ENCODE measurements at places on chromosomes 4 and X. TPM values are rescaled to one million over a fixed set of nuclear protein-coding genes. Genes with fewer than 3 reads are reported as not detected.
A peak's percentile ranks its signal among the peaks of the same experiment; 100 is the strongest.

UGT2B10 gene
- not detected for total RNA-seq

ZFP92 gene
- 0.49 TPM for total RNA-seq

ESX1 gene
- not detected for total RNA-seq

MAGEA10 gene
- not detected for total RNA-seq

ZNF141 gene
- total RNA-seq = 8.2 TPM

RHOXF1 gene
- total RNA-seq = not detected

NUDT10 gene
- 0.27 TPM for total RNA-seq

XIAP gene
- 24.9 TPM for total RNA-seq

TLR7 gene
- total RNA-seq = 0.69 TPM

DNA sequence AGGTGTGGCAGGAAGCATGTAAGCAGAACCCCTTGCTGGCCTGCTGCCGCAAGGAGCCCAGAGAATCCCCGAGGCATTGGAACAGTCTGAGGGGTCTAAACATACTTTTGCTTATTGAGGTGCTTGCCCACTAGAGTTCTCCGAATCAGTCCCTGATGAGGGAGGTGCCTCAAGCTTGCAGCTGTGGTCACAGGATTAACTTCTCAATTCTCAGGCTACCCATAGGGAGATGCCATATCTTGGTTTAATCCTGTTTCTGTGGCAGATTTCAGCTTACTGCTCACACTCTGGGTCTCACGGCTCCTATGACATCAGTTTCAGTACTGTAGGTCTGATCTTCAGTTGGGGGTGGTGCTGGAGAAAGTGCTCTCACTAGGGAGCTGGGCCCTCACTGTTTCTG lies 39.9 kb downstream of the CCNG2 start:
- no peaks in the 10 kb centered on the region for H3K4me1 ChIP-seq
- no peaks in the 10 kb centered on the region for H3K36me3 ChIP-seq
- peaks cover 46% of the 10 kb centered on the region for H3K27me3 ChIP-seq
- DNase-seq = no peak

- H3K27ac ChIP-seq = no peak overlapping the region
- peaks cover 16% of the 10 kb centered on the region for H3K4me1 ChIP-seq
- DNase-seq = no peak
- H3K4me3 ChIP-seq = no peak overlapping the region
Observed at GRCh38 chr4:137707102-137707620, 174.9 kb upstream of the PCDH18 start.

DNA sequence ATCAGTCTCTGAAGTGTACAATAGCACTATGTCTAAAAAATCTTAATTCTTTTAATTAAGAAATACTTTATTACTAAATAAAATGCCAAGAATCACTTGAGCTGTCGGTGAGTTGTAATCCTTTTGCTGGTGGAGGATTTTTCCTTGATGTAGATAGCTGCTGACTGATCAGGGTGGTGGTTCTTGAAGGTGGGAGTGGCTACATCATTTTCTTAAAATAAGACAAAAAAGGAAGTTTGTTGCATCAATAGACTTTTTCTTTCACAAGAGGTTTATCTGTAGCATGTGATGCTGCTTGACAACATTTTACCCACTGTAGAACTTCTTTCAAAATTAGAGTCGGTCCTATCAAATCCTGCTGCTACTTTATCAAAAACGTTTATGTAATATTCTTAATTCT lies 68.8 kb upstream of the ZC4H2 start:
- no peak overlapping the region for H3K27ac ChIP-seq
- DNase-seq = no peak
- no peak overlapping the region for H3K4me3 ChIP-seq
- H3K36me3 ChIP-seq = no peaks in the 10 kb centered on the region
- no peaks in the 10 kb centered on the region for H3K27me3 ChIP-seq

- H3K4me1 ChIP-seq = no peaks in the 10 kb centered on the region
- no peaks in the 10 kb centered on the region for H3K27me3 ChIP-seq
- no peak overlapping the region for H3K27ac ChIP-seq
- no peaks in the 10 kb centered on the region for H3K36me3 ChIP-seq
- DNase-seq = no peak
Observed at GRCh38 chrX:118522230-118522926, 26.8 kb downstream of the DOCK11 start.

- no peak overlapping the region for H3K4me3 ChIP-seq
- no peak overlapping the region for H3K27ac ChIP-seq
- H3K4me1 ChIP-seq = no peaks in the 10 kb centered on the region
- no peaks in the 10 kb centered on the region for H3K27me3 ChIP-seq
Observed at GRCh38 chr4:48575964-48576363, 85.9 kb downstream of the ZAR1 start.

DNA sequence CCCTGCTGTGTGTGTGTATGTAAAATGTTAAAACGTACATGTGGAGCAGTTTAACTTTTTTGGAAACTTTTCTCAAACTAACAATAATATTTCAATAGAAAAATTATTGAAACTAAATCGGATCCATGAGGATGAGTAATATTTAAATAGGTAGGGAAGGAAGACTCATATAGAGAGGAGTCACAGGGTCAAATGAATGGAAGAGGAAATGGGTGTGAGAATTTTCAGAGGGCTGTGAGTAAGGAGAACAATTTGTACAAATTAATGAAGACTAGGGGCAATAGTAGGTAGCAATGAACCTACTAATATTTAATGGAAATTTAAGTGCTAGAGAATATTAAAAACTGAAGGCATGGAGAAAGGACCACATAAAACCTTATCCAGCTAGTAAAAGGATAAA lies 290.7 kb upstream of the PCDH18 start:
- no peaks in the 10 kb centered on the region for H3K36me3 ChIP-seq
- H3K4me1 ChIP-seq = no peaks in the 10 kb centered on the region
- no peaks in the 10 kb centered on the region for H3K27me3 ChIP-seq
- H3K4me3 ChIP-seq = no peak overlapping the region
- DNase-seq = no peak
- no peak overlapping the region for H3K27ac ChIP-seq

- no peak for DNase-seq
- H3K27ac ChIP-seq = no peak overlapping the region
- no peaks in the 10 kb centered on the region for H3K36me3 ChIP-seq
- no peaks in the 10 kb centered on the region for H3K4me1 ChIP-seq
- no peak overlapping the region for H3K4me3 ChIP-seq
Observed at GRCh38 chr4:172517391-172517790, 651.2 kb upstream of the GALNT7 start.

DNA sequence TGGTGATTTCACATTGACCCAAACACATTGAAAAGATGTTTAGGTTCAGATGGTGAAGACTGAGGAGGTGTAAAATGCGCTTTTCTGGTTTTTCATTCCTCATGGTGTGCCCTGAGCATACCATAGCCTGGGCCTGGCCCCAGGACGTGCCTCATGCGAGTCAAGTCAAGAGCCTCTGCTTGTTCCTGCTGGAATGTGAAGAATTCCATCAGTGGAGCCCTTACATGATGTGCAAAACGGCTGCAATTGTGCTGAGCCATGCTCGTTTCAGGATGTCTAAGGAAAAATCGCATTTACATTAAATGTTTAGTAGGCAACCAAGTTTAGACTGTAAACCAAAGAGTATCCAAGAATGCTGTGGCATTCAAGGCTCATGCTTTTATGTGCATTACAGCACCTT lies 34.9 kb downstream of the GYG2 start:
- H3K27me3 ChIP-seq = no peaks in the 10 kb centered on the region
- no peaks in the 10 kb centered on the region for H3K36me3 ChIP-seq
- H3K4me3 ChIP-seq = no peak overlapping the region
- H3K4me1 ChIP-seq = no peaks in the 10 kb centered on the region
- H3K27ac ChIP-seq = no peak overlapping the region

- H3K4me1 ChIP-seq = peaks cover 27% of the 10 kb centered on the region
- H3K36me3 ChIP-seq = peaks cover 8% of the 10 kb centered on the region
- DNase-seq = no peak
- no peak overlapping the region for H3K4me3 ChIP-seq
- H3K27ac ChIP-seq = peak overlapping the region; percentile 70
- H3K27me3 ChIP-seq = no peaks in the 10 kb centered on the region
Observed at GRCh38 chrX:63718010-63718694, 66.9 kb downstream of the ARHGEF9 start.

- no peaks in the 10 kb centered on the region for H3K4me1 ChIP-seq
- no peak for DNase-seq
- no peak overlapping the region for H3K4me3 ChIP-seq
- H3K27me3 ChIP-seq = peaks cover 71% of the 10 kb centered on the region
- no peak overlapping the region for H3K27ac ChIP-seq
Observed at GRCh38 chr4:3639613-3640586, 107.7 kb upstream of the LRPAP1 start.

GRCh38 chr4:54879576-54879975 lies 221.8 kb downstream of the KIT start:
- no peak overlapping the region for H3K27ac ChIP-seq
- H3K4me3 ChIP-seq = no peak overlapping the region
- no peaks in the 10 kb centered on the region for H3K36me3 ChIP-seq
- H3K27me3 ChIP-seq = no peaks in the 10 kb centered on the region
- H3K4me1 ChIP-seq = no peaks in the 10 kb centered on the region

DNA sequence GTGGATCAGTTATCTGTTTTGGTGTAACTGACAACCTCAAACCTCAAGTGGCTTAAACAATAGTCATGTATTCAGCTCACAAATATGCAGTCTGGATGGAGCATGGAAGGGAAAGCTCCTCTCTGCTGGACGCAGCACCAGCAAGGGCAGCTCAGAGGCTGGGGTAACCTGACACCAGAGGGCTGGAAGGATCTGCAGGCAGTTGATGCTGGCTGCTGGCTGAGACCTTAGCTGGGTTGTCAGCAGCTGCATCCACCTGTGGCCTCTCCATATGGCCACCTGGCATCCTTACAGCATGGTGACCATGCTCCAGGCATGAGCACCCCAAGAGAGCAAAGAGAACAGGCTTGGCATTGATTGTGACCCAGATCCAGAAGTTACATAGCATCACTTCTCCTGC lies 46.7 kb downstream of the ENPP6 start:
- DNase-seq = no peak
- H3K4me1 ChIP-seq = peaks cover 7% of the 10 kb centered on the region
- H3K36me3 ChIP-seq = no peaks in the 10 kb centered on the region
- H3K27ac ChIP-seq = no peak overlapping the region
- no peak overlapping the region for H3K4me3 ChIP-seq

DNA sequence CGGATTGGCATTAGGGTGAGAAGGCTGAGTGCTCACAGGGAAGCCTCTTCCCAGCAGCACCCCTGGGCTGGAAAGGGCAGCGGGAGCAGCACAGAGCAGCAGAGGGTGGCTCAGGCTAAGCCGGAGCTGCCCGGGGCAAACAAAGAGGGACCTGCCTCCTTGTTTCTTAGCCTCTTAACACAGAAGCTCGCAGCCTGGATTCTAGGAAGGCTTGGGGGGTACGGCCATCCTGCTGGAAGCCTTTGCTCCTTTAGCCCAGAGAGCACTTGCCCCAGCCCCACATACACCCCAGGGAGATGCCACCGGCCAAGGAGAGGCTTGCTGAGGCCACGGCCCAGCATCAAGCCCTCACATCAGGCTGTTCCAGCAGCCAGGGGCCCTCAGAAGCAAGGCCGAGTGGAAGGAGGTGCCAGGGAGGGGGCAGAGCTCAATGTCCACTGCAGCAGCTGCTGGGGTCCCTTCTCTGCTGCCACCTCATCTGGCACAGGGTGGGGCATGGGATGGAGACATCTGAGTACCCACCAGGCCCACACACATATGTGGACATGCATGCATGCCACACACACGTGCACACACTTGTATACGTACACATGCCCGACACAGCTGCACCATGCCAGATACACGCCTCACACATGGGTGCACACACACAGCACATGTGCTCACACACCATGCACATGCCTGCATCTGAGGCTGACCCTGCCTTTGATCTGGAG lies 20.3 kb upstream of the SPON2 start:
- no peak for DNase-seq
- H3K4me1 ChIP-seq = peaks cover 43% of the 10 kb centered on the region
- peak overlapping the region; percentile 35 for H3K4me3 ChIP-seq
- no peaks in the 10 kb centered on the region for H3K27me3 ChIP-seq

DNA sequence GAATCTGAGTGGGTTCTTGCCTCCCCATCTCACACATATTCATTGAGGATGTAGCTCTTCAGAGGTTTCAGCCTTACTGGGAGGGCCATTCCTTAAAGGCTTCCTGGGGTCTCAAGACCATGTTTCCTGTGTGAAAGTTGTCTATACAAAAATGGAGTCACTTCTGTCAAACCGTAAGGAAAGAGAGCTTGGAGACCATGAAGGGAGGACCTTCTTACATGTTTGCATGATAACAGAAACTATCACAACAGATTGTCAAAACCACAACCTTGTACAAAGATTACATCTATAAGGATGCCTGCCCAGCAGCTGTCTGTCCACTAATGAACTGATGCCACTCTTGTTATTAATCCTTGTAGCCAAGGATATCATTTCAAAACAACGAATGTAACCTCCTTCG lies 139.3 kb downstream of the PDE5A start:
- H3K27ac ChIP-seq = no peak overlapping the region
- DNase-seq = no peak

GRCh38 chr4:107148904-107149303 lies 112.8 kb upstream of the DKK2 start:
- no peak overlapping the region for H3K4me3 ChIP-seq
- no peaks in the 10 kb centered on the region for H3K4me1 ChIP-seq
- H3K36me3 ChIP-seq = no peaks in the 10 kb centered on the region
- H3K27ac ChIP-seq = no peak overlapping the region

GRCh38 chr4:182749667-182750167 lies 167.5 kb downstream of the DCTD start:
- H3K36me3 ChIP-seq = no peaks in the 10 kb centered on the region
- no peaks in the 10 kb centered on the region for H3K4me1 ChIP-seq
- no peaks in the 10 kb centered on the region for H3K27me3 ChIP-seq
- no peak overlapping the region for H3K27ac ChIP-seq
- H3K4me3 ChIP-seq = no peak overlapping the region

GRCh38 chrX:98379134-98379533 lies 1495.4 kb downstream of the RPA4 start:
- H3K4me1 ChIP-seq = no peaks in the 10 kb centered on the region
- no peak for DNase-seq
- H3K36me3 ChIP-seq = no peaks in the 10 kb centered on the region
- no peak overlapping the region for H3K4me3 ChIP-seq

DNA sequence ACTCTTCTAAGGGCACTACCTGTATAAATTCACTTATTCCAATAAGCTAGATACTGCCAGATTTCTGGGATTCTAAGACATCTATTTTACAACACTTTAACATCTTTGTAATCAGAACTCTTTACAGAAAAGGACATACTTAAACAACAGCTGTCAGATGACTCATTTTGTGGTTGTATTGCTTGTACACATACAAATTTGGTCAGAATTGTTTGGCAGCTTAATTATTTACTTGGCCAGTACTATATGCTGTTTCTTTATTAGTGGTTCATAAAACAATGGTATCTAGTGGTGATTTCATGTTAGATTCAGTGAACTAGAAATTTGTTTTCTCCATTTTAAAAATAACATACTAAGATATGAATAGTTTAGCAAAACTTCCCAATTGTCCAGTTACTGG lies 27.2 kb downstream of the PALLD start:
- H3K27ac ChIP-seq = peak overlapping the region; percentile 73
- no peak overlapping the region for H3K4me3 ChIP-seq
- H3K36me3 ChIP-seq = no peaks in the 10 kb centered on the region
- H3K27me3 ChIP-seq = no peaks in the 10 kb centered on the region
- no peak for DNase-seq
- peaks cover 58% of the 10 kb centered on the region for H3K4me1 ChIP-seq

GRCh38 chr4:153481478-153481877 lies 15.3 kb downstream of the TMEM131L start:
- no peaks in the 10 kb centered on the region for H3K36me3 ChIP-seq
- H3K27ac ChIP-seq = no peak overlapping the region
- no peak for DNase-seq
- no peak overlapping the region for H3K4me3 ChIP-seq

- no peaks in the 10 kb centered on the region for H3K4me1 ChIP-seq
- no peak overlapping the region for H3K4me3 ChIP-seq
- no peaks in the 10 kb centered on the region for H3K27me3 ChIP-seq
- no peak for DNase-seq
Observed at GRCh38 chr4:29326816-29327215, 1393.4 kb upstream of the PCDH7 start.

- no peaks in the 10 kb centered on the region for H3K27me3 ChIP-seq
- peak; percentile 19 for DNase-seq
- peaks cover 12% of the 10 kb centered on the region for H3K4me1 ChIP-seq
- H3K4me3 ChIP-seq = peak overlapping the region; percentile 80
Observed at GRCh38 chrX:12973561-12974304, 1.2 kb upstream of the TMSB4X start.
